Activated effector memory CD4-positive, alpha-beta T cell treated with Interleukin-2 at 50 U/mL for 16 hours (primary cell): ENCODE measurements at places on chromosomes 5 and 9.
A peak's percentile ranks its signal among the peaks of the same experiment; 100 is the strongest.

- DNase-seq, result no peak
Observed at GRCh38 chr5:133053448-133053847, 1.6 kb downstream of the HSPA4 start.

DNA sequence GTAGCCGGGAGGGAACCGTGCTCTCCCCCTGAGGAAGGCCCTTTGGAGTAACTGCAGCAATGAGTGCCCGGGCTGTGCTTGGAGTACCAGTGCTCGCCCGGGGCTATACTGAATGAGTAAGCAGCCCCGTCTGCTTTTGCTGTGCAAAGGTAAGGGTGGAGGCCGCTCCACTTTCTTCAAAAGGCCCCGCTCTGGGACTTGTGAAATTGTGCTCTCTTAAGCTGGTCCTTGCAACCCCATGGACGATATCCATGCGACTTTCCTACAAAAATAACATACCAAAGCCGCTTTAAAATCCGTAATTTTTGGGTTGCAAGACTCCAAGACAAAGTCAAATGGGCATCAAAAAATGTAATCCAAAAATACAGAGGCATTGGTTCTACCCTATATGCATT is 578 bp upstream of the TNFAIP8 start:
- DNase-seq, result no peak

DNA sequence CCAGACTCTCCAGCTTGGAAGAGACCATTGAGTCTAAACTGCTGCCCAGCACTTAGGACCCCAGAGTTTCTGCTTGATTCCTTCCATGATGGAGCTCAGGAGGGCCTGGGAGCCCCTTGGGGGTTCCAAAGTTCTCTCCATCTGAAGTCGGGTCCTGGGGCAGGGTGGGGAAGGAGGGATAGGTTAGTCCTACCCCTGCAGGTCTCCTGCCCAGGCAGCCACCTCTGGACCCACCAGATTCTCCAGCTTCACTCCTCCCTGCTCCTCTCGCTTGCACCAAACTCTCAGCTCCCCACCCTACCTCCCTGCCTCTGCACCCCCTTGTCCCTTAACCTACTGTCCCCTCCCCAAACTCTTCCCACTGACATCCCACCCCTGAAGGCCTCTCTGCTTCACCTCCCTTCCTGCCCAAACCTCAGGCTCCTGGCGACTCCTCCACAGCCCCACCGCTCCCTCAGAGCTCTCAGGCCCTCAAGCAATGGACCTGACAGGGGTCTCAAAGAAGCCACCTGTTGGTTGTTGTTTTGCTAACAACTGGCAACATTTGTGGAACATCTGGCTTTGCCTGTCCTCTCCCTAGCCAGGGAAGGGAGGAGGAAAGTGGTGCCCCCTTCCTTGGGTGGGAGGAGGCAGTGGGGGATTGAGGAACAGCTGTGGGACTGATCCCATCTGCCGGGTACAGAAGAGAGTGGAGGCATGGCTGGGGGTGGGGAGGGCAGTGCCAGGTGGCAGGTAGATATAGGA is 137.5 kb downstream of the RGS3 start:
- DNase-seq, result no peak

DNA sequence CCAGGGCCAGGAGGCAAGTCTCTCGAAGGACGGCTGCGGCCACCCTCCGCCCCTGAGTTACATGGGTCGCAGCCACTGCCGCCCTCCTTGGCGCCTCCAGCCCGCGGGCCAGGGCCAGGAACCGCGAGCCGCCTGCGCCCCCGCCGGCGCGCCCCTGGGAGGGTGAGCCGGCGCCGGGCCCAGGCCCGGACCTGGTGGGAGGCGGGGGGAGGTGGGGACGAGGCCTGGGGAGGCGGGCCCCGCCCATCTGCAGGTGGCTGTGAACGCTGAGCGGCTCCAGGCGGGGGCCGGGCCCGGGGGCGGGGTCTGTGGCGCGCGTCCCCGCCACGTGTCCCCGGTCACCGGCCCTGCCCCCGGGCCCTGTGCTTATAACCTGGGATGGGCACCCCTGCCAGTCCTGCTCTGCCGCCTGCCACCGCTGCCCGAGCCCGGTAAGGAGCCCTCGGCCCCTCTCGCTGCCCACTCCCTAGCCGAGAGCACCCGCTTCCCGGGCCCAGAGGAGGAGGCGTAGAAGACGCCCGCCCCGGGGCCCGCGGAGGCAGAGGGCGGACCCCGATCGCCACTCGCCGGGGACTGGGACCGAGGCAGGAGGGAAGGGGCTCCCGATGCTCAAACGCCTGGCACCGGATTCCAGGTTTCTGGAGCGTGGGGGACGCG is at the start of gene ASS1:
Gene ASS1, plus strand, starts transcription at position 397 of the 657 bp plus-strand sequence. CDS start 7,268 bp downstream, outside the sequence.
- DNase-seq, result peak; percentile 13

DNA sequence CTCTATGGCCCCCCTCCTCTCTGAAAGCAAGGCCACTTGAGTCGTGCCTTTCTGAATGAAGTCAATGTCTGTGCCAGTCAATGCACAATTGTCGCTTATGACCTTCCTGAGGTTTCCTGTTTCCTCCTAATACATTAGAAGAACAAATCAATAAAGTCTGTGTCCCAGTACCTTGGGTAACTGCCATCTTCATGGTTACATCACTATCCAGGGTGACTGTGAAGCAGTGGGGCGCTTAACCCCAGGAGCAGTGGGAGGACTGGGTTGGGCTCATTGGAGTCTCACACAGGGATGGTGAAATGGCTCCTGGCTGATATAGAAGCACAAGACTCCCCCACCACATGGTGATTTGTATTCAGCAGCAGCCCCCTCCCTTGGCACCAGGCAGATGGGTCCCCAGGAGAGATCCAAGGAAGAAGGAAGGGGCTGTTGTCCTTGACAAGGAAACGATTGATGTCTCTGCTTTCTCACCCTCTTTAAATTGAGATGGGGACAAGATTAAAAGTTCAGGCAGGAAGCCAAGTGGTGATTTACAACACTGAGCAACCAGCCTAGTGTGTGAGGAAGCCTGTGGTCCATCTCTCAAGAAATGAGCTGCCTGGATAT is 261.9 kb upstream of the ZNF462 start:
- no peak for DNase-seq

DNA sequence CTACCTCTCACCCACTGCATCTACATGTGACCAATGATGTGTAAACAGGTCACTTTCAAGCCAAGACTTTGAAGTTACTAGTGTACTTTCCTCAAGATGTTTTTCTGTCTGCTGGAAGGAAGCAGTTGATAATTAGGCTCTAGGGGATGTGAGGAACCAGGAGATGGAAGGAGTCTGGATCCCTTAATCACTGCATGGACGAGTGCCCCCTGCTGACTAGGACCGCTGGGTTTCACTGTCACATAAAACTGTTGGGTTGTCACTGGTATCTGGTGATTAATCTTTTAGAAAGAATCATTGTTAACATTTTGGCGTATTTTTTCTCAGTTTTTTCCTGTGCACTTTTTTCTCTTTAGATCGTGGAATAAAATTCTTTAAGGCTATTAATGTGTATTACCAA is 79.5 kb downstream of the SREK1 start:
- DNase-seq, result no peak

GRCh38 chr5:13540168-13540750 is 404.2 kb downstream of the DNAH5 start:
- DNase-seq, result no peak

GRCh38 chr9:237141-237857 is 22.6 kb downstream of the DOCK8 start:
- DNase-seq, result no peak

DNA sequence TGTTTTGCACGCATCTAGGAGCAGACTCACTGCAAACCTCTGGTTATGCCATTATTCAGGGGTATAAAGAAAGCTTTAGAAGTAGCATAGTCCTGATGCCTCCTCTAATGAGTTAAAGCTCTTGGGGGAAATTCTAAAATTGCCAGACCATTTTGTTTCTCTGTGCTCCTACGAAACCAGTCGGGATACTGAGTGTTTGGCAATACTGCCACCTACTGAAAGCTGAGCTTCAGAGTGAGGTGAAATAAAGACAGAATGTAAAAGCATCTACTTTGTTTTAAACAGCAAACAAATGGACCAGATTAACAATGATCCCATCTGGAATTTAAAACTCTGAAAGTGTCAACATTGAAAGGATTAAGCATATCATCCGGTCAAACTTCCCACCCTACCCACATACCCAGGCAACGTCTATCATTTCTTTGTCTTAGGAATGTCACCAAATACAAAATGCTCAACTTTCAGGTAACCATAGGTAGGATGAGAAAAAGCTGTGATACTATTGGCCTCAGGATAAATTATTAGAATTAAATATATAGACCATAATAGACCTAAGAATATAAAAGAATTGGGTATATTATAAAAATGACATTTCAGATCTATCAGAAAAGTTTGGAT is 77.8 kb upstream of the SHISAL2B start:
- DNase-seq, result no peak

GRCh38 chr5:63346451-63346850 is 615.8 kb downstream of the HTR1A start:
- DNase-seq, result no peak

DNA sequence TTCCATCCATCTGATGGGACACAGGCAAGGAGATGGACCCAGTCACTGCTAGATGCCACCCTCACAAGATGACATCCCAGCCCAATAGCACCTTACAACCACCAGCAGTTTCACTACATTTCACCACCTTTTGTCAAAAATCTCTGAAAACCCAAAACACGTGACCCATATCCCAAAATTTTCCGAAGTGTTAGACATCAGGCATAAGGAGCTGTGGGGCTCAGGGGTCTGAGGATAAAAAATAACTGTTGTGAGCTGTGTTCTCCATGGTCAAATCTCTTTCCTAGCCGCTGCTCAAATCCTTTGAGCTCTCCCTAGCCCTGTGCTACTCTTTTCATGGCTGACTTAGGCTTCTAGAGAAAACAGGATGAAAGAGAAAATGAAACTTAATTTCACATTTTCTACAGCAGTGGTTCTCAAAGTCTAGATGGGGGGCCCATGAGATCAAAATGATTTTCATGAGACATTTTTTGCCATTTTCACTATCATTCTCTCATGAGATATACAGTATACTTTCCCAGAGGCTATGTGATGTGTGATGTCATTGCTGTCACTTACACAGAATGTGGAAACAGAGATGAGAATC is 40.7 kb downstream of the TIMD4 start:
- no peak for DNase-seq

GRCh38 chr9:82882138-82882537 is 180.8 kb downstream of the RASEF start:
- DNase-seq, result no peak

GRCh38 chr9:78101247-78101646 is 69.6 kb upstream of the GNAQ start:
- DNase-seq, result no peak

- DNase-seq, result no peak
Observed at GRCh38 chr5:189976-190365, 1.3 kb upstream of the LRRC14B start.

GRCh38 chr5:73120222-73121118 is at the start of gene TMEM171:
Gene TMEM171 (plus strand): TSS chr5:73120575. CDS start chr5:73123374, 2,799 bp downstream.
- no peak for DNase-seq

DNA sequence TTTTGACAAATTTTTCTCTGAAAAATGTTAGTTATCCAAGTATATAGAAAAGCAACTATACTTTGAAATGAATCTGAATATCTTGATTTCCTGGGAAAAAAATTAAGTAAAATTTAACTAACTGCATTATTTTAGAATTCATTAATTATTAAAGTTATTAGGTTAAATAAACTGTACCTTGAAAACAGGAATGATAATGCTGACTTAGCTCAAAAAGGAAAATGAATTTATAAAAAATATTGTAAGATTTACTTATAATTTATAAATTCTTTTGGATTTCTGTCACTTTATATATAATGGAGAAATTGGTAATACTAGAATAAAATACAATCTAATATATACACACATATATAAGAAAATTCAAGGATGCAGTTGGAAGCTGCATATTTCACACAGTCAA is 36.1 kb upstream of the ACOT12 start:
- DNase-seq, result no peak

GRCh38 chr9:15400281-15400941 is 22.3 kb upstream of the SNAPC3 start:
- DNase-seq, result no peak

GRCh38 chr5:58185801-58186200 is 274.1 kb downstream of the PLK2 start:
- no peak for DNase-seq

DNA sequence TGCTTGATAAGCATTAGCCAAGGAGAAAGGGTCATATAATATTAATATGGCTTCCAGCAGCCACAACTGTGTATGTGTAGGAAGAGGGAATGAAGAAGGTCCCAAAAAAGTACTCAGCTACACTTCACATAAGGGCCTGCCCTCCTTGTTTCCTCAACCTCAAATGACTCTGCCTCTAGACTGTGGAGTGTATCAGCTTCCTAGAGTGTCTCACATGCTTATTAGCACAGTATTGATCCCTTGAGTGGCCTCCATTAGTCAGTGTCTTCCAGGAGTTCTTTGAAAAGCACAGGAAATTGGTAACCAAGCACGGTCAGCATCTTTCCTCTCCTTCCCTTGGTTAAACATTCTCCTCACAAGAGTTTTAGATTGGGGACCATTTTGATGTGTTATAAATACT is 190.4 kb upstream of the ATP10B start:
- DNase-seq, result no peak

- DNase-seq, result no peak
Observed at GRCh38 chr9:2337131-2337530, 284.5 kb upstream of the VLDLR start.

- no peak for DNase-seq
Observed at GRCh38 chr9:90107040-90107725, 502.4 kb downstream of the GADD45G start.

GRCh38 chr5:124195411-124195810 is 551.0 kb downstream of the ZNF608 start:
- DNase-seq, result no peak

DNA sequence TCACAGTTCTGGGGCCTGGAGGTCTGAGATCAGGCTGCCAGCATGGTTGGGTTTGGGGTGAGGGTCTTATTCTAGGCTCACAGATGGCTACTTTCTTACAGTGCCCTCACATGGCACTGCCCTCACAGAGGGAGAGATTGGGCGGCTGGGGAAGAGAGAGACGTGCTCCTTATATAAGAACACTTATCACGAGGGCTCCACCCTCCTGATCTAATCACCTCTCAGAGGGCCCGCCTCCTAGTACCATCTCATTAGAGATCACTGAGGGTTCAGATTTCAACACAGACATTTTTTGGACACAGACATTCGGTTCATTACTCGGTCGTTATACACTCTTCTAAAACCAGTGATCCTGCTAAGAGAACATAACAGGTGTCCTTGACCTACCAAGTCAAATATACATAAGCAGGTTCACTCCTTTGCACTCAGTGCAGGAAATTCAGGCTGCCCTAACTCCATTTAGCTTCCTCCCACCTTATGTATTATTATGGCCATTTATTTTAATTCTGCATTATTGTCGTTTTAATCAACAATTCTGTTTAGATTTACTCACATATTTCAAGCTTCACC is 121.7 kb downstream of the ICE1 start:
- no peak for DNase-seq

GRCh38 chr9:76465442-76466298 is 6.7 kb downstream of the GCNT1 start:
- no peak for DNase-seq
